ENCODE measurements at places on chromosomes 3 and 15.
A peak's percentile ranks its signal among the peaks of the same experiment; 100 is the strongest.

DNA sequence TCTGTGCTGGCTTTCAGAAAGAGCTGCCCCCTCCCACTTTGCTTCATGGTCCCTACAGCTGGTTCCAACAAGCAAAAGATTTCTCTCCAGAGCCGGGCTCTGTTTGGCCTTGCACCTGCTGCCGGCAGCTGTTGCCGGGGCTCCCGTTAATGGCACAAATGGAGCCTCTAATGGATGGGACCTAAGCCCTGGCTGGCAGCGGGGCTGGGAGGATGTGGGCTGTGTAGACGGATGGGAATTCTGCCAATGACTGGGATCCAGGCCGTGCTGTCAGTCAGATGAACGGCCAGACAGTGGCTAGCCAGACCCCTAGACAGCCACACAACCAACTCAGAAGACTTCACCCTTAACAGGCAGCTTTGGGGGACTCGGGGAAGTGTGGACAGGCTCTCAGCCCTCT lies 88.0 kb downstream of the RPLP1 start:
- no peak for DNase-seq

- DNase-seq, result no peak
These were observed 28.2 kb upstream of the NOX5 start for GRCh38 chr15:68986322-68986721.

- DNase-seq, result no peak
These were observed 7.0 kb downstream of the CEP152 start for GRCh38 chr15:48803877-48804276.

DNA sequence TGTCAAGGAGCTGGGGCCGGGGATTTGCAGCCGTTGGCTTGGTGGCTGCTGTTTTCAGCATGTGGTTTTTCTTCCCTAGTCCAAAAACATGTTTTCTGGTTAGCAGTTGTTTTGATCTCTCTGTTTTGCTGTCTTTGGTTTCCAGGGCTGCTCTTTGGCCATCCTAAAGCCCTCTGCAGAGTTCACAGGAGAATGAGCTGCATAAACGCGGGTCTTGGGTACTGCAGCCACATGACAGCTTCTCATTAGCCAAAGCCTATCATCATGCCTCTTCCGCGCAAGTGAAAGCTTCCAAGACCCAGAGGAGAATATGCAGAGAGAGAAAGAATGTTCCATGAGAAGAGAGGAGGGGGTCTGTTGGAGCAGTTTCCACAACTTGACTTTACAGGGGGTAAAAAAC lies 138.5 kb downstream of the NTRK3 start:
- DNase-seq, result no peak

DNA sequence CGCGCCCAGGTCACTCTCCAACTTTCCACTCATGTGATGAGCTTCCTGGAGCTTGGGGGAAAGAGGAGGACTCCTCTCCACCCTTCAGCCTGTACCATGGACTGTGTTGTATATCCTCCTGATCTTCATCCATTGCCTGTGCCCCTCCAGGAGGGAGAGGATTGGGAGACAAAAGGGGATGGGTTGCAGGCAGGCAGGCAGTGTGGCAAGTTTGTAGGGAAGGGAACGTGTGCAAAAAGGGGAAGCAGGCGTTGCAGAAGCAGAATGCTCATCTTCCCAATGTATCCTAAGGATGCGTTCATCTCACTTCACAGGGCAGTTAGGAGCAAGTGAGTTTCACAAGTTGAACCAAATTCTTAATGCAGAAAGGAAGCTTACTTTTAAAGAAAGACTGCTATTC lies 28.1 kb upstream of the GHSR start:
- no peak for DNase-seq

DNA sequence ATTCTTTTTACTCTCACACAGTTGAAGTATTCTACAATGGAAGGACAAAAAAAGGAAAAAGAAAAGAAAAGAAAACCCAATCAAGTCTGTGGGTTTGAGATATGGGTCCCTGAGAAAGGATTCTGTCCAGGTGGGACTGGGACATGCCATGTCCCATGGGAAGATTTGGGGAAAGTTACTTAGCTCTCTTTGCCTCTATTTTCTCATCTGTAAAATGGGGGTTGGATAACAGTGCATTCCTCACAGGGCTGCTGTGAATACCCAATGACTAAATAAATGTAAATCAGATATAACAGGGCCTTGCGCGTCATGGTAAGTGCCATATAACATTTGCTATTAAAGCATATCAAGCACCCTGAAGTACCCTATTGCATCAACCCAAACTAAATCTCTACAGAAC lies 105.7 kb downstream of the CPN2 start:
- DNase-seq, result no peak

DNA sequence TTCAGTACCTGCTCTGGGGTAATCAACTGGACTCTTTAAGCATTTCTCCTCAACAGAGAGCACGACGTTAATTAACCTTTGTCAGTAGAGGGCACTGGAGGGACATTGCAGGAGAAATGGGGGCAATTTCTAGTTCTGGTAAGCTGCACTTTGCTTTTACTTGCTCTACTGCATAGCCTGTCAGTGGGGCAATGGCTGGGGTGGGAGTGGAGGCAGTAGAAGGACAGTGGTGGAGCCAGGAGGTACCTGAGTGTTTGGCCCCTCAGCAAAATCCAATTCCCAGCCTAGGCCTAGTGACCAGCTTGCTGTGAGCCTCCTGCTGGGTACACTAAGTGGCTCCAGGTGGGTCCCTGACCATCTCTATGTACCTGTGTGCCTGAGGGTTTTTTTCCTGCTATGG lies 18.3 kb upstream of the MED12L start:
- no peak for DNase-seq

DNA sequence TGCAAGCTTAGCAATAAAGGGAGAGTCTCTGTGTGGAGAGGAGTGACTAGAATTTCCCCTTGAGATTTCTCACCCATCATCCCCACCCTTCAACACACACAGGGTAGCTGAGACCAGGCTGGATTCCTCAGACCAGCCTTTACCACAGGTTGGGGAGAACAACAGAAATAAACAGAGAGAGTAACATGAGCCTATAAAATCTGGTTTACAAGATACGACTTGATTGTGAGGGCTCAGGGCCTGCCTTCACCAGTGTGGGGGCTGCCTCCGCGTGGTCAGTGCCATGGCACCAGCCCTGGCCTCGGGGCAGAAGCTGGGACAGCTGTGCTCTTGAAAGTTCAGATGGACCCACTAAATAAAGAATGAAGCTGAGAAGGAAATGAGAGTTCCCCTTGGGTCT lies 14.6 kb upstream of the MAGEF1 start:
- DNase-seq, result no peak

GRCh38 chr15:77629070-77630030 lies 3.4 kb downstream of the LINGO1 start:
- DNase-seq, result no peak

DNA sequence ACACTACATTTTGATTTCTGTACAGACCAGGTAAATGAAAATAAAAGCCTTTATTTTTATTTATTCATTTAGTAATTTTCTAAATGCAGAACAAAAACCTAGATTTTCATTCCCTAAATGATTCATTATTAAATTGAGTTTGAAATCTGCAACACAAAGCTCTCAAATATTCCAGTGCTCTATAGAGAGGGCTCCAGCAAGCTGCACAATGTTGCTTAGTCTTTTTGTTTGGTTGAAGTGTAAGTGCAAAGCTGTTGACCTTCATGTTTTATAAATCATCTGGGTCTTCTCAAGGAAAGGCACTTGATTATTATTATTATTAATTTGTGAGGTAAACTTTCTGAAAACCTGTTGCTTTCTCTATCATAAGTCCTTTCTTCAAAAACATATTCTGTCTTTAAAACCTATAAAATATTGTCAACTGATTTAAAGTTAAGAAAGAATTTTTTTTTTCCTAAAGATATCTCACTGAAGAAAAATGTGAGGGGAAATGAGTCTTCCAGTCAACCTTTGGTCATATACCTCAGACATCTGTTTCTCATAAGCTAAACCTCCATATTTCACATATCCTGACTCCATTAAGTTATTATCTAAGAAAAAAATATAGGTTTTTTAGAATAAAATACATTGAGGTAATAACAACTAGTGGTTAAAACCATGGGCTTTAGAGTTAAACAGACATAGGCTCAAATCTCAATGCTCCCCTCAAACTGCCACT lies 100.7 kb downstream of the ZIC4 start:
- DNase-seq, result no peak

DNA sequence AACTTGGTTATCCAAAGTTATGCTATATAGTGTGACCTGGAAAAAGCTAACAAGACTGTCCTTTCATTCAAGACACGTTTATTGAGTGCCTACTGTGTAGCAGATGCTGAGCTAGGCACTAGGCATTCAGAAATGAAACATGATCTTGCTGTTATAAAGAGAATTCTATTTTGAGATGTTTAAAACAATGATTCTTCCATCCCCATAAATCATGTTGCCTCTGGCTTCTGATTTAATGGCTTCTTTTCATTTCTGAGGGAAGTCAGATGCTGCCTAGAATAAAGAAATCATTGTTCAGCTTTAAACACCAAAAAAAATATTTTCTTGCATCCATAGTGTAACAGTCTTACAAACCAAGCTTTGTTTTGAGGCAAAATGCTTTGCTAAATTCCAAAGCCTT lies 620.9 kb upstream of the UBE2E2 start:
- no peak for DNase-seq

- no peak for DNase-seq
These were observed 32.2 kb downstream of the DNAJB8 start for GRCh38 chr3:128434524-128434923.

GRCh38 chr15:53312707-53313106 lies 446.8 kb downstream of the WDR72 start:
- no peak for DNase-seq

GRCh38 chr15:67945951-67946700 lies 106.3 kb upstream of the RNU6-1 start:
- DNase-seq, result no peak

DNA sequence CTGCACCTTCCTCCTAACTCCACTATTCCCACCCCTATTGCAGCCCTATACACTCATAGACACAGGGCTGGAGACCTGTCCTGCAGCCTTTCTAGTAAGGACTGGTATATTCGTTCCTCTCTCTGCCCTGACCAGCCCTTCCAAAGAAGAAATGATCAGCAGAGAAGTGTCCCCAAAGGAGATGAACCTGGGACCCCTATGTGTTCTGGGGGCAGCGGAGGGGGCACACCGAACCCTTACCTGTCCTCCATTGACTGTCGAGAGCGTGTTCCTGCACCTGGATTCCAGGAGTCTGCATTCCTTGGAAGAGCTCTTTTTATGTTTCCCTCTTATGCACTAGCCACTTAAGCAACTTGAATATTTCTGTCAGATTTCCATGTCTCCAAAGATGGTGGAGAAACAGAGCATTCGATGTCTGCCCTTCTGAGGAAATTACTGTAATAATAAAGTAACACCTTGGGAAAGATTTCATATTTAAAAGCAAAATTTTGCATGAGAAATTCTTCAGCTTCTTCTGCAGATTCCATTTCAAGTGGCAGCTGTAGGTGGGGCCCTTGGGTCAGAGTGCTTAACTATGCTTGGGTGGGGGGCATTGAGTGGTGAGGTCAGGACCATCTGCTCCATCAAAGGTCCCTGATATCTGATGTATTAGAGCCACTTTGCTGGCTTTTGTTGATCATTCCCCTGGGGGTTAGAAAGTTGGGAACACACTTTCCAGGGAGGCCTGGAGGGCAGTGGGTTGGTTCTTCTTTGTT lies 6.3 kb downstream of the EPHB1 start:
- DNase-seq, result no peak

- DNase-seq, result no peak
These were observed 211.3 kb downstream of the TBC1D2B start for GRCh38 chr15:77866186-77866585.

DNA sequence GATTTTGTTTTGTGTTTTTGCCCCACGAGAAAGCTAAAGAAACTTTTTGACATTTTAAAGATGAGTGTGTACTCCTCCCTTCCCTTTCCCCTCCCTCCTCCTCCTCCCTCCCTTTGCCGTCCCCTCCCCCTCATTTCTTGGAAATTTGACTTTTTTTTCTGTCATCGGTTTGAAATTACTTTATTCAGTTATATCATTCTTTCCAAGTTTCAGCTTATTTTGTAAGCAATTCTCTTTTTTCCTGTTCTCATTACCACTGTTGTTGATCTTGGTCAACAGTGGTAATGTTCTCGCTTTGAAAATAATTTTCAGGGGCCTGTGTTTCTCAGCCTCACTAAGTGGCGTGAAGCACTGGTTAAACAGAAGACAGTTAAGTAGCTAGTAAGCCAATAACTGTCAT lies 178.4 kb downstream of the AKAP13 start:
- no peak for DNase-seq

- no peak for DNase-seq
These were observed 747.6 kb downstream of the NAALADL2 start for GRCh38 chr3:175606650-175607318.

GRCh38 chr3:56421205-56421604 lies 47.1 kb downstream of the ERC2 start:
- no peak for DNase-seq

GRCh38 chr3:46351646-46352045 lies 2.3 kb upstream of the CCR2 start:
- DNase-seq, result no peak

- DNase-seq, result no peak
These were observed 197.7 kb downstream of the CD47 start for GRCh38 chr3:107892955-107893624.

GRCh38 chr3:16504242-16504641 lies 9.3 kb downstream of the RFTN1 start:
- no peak for DNase-seq

- peak; percentile 64 for DNase-seq
These were observed 1.1 kb downstream of the TM6SF1 start for GRCh38 chr15:83108266-83109219.

GRCh38 chr3:13825311-13825579 lies 54.6 kb downstream of the WNT7A start:
- DNase-seq, result no peak

- no peak for DNase-seq
These were observed 164.3 kb upstream of the NUDT16 start for GRCh38 chr3:131217296-131217741.

DNA sequence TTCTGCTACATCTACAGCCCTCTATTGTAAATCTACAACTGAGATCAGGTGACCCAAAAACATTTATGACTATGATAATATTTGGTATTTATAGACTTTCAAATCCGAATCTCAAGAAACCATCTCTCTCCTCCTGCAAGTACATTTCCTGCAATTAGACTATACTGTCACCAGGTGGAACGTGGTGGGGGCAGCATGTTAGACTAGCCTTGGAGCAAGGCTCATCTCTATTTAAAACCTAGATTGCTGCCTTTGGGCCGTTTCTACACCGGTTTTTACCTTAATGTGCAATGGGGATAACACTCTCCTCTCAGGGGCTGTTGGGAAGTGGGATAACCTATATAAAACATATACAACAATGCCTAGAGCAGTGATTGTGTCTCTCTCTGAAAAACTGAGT lies 3.8 kb upstream of the KATNBL1 start:
- no peak for DNase-seq
